ENCODE measurements at places on chromosomes 5 and 9.

DNA sequence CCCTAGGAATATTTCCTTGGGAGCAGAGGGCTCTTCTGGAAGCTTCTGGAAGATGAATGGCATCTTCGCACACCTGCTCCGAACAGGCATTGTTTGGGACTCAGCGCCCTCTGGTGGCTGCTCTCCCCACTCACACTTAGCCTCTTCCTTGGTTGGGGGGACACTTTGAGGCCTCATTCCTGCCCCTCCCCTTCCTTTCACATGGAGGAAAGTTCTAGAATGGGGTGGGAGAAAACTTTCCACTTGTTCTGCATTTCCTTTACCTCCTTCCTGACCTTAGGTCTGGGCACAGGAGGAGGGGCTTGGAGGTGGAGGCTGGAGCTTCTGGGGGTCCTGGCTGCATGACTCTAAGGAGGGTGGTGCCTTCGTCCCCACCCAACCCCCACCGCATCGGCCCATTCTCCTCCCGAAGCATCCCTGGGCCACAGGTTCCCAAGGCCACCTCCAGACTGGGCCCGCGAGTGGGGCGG, 19.3 kb upstream of the SMIM32 start:
- DNase-seq, result peak; percentile 50

- peak; percentile 41 for DNase-seq
Measured at GRCh38 chr9:87714819-87715218, 11.1 kb upstream of the CTSL start.

GRCh38 chr5:132962429-132963021, 909 bp downstream of the AFF4 start:
- peak; percentile 27 for DNase-seq

- DNase-seq, result peak; percentile 22
Measured at GRCh38 chr5:57082441-57083067, 91.3 kb upstream of the GPBP1 start.

GRCh38 chr9:93676310-93677047, 100.1 kb downstream of the PHF2 start:
- DNase-seq, result no peak

- DNase-seq, result no peak
Measured at GRCh38 chr5:127429928-127430327, 87.5 kb upstream of the PRRC1 start.

DNA sequence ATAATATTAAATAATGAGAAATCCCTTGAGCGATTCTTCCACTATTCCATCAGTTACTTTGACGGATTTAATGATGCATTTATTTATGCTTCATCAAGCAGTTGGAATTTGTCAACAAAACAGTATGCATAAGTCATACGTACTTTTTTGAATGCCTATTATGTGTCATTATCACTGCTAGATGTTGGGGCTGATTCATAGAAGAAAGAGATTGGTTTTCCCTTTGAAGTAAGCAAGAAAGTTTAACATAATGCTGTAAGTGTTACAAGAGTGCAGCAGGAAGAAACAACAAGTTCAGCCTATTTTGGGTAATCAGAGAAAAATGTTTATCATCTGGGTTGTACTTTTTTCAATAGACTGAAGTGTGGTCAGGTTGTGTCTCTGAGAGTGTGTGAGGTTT, 121.2 kb upstream of the RANBP3L start:
- no peak for DNase-seq

DNA sequence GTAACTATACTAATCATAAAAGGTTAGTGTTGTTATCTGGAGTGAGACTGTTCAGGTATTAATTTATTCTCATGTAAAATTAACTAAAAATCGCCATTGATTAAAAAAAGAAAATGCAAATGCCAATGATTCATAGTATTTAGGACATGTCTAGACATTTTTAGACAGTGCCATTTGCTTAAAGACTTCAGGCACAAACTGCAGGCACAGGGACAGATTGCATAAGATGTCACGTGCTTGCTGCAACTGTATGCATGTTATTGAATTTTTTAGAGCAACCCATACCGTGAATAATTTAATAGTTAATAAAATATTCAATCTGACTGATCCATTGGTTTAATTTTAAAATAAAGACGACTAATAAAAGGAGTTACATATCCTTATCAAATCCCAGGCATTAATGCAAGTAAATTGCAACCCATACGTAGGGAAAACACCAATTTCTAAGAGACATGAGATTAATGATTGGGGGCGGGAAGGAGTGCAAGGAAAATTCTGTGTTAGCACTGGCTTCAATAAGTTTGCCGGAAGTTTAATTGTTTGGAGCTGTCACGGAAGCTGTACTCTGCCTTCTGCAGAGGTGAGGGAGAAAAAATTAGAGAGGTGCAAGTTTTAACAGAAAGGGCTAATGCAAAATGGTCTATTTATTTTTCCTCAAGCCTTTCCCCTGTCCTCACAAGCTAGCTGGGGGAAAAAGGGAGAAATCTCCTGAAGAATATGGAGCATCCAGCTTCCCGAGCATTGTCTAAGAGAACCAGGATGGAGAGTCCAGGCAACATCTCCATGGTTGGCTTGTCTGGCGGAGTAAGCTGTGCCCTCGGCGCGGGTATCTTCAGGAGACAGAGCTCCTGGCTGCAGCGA, 2.9 kb downstream of the EDIL3 start:
- DNase-seq, result no peak

DNA sequence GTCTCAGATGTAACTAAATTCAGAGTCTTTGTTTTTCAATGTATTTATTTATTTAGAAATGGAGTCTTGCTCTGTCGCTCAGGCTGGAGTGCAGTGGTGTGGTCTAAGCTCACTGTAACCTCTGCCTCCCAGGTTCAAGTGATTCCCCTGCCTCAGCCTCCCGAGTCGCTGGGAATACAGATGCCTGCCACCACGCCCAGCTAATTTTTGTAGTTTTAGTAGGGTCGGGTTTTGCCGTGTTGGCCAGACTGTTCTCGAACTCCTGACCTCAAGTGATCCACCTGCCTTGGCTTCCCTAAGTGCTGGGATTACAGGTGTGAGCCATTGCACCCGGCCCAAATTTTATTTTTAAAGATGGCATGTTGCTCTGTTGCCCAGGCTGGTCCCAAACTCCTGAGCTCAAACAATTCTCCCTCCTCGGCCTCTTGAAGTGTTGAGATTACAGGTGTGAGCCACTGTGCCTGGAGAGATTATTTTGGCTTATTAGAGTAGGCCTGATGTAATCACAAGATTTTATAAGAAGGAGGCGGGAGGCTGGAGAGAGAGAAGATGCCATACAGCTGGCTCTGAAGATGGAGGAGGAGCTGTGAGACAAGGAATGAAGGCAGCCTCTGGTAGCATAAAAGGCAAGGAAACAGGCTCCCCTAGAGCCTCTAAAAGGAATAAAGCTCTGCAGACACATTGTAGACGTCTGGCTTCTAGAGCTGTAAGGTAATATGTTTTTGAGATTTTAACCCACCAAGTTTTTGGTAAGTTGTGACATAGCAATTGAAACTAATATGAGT, 12.9 kb upstream of the KLF9 start:
- DNase-seq, result no peak

- DNase-seq, result no peak
Measured at GRCh38 chr5:118008779-118009178, 979.6 kb downstream of the DTWD2 start.
